ENCODE measurements at places on chromosomes 5 and 9. TPM values are rescaled to one million over a fixed set of nuclear protein-coding genes. Genes with fewer than 3 reads are reported as not detected.

SH3GL2 gene
- 4.9 TPM for total RNA-seq

DNA sequence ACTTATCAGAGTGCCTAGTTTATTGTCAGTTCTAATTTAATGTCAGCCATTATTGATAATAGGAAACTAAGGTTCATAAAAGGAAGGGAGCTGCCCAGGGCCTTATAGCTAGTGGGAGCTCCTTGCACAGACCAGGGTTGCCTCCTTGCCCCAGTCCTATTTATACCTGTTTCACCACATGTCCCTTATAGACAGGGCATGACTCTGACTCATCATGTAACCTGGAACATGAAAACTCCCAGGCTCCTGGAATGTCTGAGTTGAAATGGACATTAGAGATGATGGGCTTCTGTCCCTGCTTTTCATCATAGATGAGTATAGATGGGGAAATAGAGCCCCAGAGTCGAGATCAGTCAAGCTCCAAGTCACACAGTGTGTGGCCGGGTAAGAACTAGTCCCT, 21.1 kb downstream of the FAT2 start:
- DNase-seq = no peak

DNA sequence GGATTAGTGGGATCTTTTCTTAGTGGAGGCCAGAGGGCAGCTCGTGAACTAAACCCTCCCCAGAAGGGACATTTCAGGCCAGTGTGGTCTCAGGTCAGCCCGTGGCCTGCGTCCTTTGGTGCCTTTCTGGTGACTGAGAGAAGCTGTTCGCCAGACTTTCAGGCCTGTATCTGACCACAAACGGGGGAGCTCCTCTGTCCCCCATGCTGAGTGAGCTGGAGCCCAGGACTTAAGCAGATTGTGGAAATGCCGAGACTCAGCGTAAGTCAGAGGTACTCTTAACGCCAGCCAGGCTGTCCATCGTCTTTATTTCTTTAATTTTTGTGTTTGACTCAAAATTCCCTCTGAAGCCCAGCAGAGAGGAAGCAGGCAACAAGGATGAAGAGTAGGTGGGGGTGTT, 54.8 kb upstream of the NCS1 start:
- no peak for DNase-seq

- DNase-seq = no peak
Measured at GRCh38 chr9:470552-471194, 256.0 kb downstream of the DOCK8 start.

TLX3 gene
- total RNA-seq = not detected

DNA sequence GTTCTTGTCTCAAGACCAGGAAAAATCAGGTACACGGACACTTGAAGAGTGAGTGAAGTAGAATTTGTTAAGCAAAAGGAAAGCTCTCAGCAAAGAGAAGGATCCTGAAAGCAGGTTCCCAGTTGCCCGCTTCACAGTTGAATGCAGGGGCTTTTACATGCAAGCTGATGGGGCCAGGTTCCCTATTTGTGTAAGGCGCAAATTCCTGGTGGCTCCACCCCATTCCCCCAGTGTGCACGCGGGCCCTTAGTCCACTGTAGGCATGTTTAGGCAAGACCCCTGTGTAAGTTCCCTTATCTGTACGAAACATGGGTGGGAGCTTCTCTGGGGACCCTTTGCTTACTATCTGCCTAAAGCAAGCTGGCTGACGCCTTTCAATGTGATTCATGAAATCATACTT, 2.7 kb upstream of the AGTPBP1 start:
- DNase-seq = no peak

DNA sequence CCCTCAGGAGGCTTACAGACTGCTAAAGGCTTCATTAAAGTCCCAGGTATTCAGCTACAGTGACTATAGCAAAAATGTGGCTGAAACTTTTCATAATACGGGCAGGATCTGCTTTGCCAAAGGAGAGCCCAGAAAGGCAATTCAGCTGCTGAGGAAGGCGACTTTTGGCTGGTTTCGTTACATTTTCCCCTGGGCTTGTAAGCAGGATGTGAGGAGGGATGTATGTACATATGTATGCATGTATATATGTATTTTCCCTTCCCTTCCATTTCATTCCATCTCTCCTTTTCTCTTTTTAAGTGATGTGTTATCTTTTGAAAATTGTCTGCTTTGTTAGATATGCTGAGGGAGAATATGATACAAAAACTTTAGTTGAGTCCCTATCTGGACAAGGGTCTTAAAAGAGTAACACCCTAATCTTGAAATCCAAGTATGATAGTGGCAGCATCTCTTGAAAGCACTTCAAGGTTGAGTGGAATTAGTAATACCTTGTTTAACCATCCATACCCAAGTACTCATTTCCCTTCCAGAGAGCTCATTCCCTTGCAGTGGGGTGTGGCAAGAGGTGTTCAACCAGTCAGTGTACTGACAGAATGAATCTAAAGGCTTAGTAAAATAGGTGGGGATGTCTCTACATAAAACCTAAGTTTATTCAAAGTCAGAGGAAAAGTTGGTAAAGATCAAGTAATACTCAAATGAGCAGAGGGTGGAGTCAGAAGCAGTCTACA, 28.7 kb downstream of the RAD1 start:
- DNase-seq = no peak

C9orf50 gene
- not detected for total RNA-seq

GRCh38 chr9:100700689-100701318, 122.9 kb downstream of the CAVIN4 start:
- DNase-seq = peak; percentile 61

DNA sequence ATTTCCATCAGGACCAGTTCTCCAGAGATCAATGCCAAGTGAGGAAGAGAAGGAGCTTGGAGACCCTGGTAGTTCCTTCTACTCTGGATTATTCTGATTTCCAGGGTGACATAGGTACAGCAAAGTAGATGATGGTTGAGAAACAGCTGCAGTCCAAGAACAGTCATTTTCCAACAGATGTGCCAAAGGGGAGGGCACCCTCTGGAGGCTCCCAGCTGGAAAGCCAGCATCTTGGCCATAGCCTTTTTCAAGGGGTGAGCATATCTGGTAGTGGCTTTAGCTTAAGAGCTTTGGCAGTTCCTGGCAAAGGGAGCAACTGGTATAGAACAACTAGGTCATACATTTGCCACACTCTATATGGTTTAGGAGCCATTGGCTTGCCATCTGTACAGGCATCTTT, 492.7 kb downstream of the RASEF start:
- DNase-seq = no peak

GDNF gene
- total RNA-seq = 1.7 TPM

GRCh38 chr9:87375397-87376073, 122.1 kb upstream of the DAPK1 start:
- DNase-seq = no peak

- DNase-seq = no peak
Measured at GRCh38 chr5:170223360-170223759, 9.4 kb upstream of the C5orf58 start.

DNA sequence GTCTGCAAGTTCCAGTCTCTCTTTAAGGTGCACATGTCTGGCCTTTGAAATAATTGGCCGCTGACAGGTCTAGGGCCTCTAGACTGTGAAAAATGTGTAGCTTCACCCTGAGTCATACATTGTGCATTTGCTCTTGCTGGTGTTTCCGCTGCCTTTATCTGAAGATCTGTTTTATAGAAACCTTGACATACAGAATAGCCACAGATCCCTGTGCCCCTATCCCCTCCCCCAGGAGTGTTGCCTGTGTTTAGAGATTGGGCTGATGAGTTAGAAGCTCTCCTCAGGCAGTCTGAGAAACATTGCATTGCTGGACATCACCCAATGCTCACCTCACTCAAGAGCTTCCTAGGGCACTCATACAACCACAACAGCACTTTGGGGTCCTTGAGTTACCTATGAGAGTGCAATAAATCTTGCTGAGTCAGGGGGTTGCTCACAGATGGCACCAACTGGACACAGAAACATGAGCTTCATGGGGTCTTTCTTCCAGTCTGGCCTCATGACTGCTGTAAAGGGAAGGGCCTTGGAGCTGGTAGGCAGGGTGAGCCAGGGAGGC, 3.8 kb upstream of the ZNF782 start:
- no peak for DNase-seq

PCDHGC5 gene
- 0.78 TPM for total RNA-seq

OSMR gene
- total RNA-seq = 2.6 TPM

DNA sequence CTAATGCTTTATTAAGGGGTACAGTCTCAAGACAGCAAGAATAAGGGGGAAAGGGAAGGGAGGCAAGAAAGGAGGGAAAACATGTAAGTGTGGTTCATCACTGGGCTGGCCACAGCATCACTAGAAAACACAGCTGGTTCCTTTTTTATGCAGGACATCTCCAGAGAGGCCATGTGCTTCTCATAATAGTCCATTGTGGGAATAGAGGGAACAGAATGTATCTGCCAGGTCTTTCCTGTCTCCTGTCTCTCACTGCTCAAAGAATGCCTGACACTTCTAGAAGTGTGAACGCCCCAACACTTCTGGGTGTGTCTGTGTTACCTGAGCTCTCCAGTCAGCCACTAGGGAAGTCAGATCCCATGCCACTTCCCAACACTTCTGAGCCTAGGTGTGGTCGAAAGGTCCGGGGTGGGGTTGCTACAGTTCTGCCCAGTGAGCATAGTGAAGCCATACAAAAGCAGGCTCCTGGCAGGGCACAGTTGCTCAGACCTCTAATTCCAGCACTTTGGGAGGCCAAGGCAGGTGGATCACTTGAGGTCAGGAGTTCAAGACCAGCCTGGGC, 255.6 kb upstream of the SLC30A5 start:
- no peak for DNase-seq

- no peak for DNase-seq
Measured at GRCh38 chr5:179250561-179251225, 94.6 kb downstream of the ADAMTS2 start.

SLC25A2 gene
- total RNA-seq = not detected

KIF12 gene
- total RNA-seq = 3.4 TPM

SOHLH1 gene
- not detected for total RNA-seq

DNA sequence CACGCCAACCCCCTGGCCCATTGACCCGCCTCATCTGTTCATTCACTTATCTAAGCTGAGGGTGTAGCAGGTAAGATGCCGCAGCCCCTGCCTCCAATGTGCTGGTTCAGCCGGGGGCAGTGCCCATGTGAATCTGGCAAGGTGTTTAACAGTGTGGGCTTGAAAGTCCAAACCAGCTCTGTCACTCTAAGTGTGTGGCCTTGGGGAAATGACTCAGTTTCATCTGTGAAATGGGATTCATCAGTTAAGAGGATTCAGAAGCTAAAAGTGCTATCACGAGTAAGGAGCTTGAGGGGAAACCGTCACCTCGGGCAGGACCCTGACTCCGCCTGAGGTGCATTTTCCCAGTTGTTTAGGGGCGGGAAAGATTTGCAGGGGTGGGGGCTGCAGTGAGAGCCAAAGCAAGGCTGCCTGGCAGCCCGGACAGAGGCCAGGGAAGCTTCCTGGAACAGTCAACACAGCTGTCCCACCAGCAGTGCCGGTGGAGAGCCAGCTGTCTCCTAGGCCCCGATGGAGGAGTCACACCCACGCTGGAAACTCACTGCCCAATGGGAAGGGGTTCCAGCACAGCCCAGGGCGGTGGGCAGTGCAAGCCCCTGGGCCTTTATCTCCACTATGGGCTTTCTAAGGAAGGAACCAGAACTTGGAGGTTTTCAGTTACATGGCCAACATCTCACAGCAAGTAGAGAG, 9.7 kb upstream of the URM1 start:
- DNase-seq = no peak

KLHL9 gene
- total RNA-seq = 14.7 TPM

- peak; percentile 7 for DNase-seq
Measured at GRCh38 chr5:171720086-171720485, 65.5 kb upstream of the SMIM23 start.

SH2D3C gene
- total RNA-seq = 6.4 TPM

DNA sequence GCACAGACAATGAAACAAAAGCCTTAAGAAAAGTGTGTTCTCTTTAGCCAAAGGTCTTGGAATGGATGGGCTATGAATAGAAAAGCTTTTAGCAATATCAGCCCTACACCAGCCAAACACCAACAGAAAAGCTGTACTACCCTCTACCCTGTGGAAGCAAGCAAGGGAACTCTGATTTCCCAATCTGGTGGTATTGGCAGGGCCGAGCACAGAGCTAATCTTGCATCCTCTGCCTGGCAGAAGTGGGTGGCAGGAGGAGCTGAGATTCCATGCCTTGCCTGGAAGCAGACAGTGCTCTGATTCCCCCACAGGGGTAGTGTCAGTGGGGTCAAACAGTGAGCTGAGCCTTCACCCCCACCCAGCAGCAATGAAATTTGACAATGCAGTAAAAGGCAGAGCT, 29.6 kb upstream of the ZNF782 start:
- no peak for DNase-seq

- DNase-seq = no peak
Measured at GRCh38 chr9:34825775-34826174, 115.8 kb upstream of the CCL21 start.

GRCh38 chr5:132070460-132071337, 2.9 kb upstream of the CSF2 start:
- no peak for DNase-seq

- DNase-seq = no peak
Measured at GRCh38 chr5:9562141-9562540, 16.3 kb upstream of the SEMA5A start.

DNA sequence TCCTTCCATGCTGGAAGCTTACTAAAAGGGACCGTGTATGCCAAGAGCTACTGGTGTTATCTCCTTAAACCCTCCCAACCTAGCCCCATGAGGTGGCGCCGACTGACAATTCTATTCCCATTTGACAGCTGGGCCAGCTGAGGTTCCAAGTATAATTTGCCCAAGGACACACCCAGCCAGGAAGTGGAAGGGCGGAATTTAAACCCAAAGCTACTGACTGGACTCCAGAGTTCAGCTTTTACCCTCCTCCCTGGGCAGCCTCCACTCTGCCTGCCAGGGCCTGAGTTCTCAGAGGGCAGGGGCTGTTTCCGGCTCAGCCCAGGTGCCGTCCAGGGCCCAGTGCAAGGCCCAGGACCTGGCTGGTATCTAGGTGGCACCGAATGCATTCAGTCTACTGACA, 71.8 kb downstream of the C9orf50 start:
- DNase-seq = no peak

KCNV2 gene
- not detected for total RNA-seq

DNA sequence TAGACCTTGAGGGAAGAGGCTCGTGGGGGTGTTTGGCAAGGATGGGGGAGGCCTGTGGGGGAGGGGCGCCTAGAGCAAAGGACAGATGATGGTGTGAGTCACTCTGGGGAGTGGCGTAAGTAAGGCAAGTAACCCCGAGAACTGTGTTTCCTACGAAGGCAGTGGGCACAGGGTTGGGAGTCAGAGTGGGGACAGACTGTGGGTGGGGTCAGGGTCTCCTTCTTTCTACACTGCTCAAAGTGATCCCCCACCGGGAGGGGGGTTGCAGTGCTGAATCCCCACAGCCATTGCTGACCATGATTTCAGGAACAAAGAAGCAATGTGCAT, 136.8 kb downstream of the TENT4A start:
- no peak for DNase-seq

- peak; percentile 89 for DNase-seq
Measured at GRCh38 chr5:179550511-179551342, at the start of gene RUFY1. TSS of gene RUFY1 (plus strand) at chr5:179550554. CDS start at chr5:179550570, 16 bp downstream.

TAF1L gene
- not detected for total RNA-seq

HAND1 gene
- total RNA-seq = not detected

DMRT3 gene
- not detected for total RNA-seq

DNA sequence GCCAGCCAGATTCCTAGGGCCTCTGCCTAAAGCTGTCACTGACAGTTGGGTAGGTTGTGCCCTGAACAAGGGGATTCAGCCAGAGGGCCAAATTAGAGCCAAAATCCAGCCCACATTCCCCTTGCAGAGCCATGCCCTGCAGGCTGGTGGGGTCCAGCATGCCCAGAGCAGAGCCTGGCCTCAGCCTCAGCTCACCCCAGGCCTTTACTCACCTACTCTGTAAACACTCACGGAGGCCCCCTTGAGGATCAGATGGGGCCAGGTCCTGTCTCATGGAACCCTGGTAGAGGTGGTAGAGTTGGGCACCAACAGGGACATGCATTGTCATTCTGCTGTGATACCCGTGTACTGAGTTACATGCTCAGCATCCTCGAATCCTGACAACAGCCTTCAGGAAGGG, 74.9 kb downstream of the LMX1B start:
- DNase-seq = no peak

Measured in H1 (cell line).